ENCODE measurements at places on chromosomes 3 and 15.

- no peak for DNase-seq
Measured at GRCh38 chr15:65055201-65055870, 10.1 kb downstream of the SLC51B start.

DNA sequence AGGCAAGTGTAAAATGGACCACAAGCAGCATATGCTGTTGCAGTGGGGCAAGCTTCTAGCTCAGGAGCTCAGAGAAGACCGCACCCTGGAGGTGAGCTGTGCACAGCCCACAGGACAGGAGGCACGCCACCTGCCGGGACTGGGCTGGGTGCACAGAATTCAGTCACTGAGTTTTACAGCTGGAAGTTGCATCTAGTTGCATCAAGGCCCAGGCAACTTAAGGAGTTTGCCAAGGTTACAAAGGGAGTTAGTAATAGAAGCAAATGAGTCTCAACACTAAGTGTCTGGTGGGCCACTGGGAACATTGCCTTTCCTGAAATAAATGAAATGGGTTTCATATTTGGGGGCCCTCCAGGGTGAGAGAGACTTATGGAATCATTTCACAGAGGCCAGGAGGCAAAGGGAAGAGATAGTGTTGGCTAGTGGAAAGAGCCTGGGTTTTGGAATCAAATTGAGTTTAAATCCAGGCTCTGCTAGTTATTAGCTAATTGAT lies 36.0 kb upstream of the TIMP4 start:
- DNase-seq = no peak

DNA sequence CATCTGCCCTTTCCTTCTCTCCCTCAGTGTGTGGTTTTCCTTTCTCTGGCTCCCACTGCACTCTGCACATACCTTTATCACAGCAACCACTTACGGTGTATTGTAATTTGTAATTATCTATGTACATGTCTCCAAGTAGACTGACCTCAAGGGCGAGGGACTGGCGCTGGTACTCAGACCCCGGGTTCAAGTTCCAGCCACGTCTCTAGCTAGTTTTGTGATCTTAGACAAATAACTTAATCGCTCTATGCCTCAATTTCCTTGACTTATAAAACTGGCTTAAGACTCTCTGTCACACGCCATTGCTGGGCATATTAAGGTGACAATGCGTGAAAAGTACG lies 607 bp upstream of the SENP2 start:
- DNase-seq = peak; percentile 25

DNA sequence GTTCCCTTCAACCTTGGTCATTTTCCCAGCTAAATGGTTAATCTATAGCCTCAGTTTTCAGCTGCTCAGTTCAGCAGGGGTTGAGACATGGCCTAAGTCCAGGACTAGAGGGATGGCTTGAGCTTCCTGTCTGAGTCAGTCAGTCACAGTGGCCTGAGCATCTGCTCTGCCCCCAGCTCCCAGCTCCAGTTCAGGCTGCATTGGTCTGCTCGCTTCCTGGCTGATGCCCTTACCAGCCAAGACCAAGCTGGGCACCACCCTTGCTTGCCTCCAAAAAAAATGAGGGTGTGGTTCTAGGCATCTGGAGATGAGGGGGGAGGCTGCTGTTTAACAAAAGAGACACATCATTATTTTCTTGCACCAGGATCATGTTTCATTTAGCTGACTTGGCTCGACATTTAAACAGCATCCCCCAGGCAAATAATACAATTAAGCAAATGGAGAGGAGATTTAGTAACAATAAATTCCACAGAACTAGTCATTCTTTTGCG lies 70.7 kb downstream of the WNT5A start:
- DNase-seq = no peak

DNA sequence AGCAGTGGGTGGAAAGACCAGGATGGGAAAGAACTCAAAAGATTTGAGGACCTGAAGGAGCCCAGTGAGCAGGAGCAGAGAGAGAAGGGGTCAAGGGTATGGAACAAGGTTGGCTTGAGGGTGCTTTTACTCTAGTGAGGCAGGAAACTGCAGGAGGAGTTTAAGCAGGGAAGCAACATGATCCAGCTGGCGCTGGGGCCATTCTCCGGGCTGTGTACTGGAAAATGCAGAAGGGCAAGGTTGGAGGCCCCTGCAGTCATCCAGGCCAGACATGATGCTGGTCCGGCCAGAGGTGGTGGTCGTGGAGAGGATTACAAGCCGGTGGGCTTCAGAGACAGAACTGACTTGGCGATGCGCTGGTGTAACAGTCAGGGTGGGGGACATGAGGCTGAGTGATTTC lies 81.8 kb downstream of the LSM3 start:
- DNase-seq = no peak

DNA sequence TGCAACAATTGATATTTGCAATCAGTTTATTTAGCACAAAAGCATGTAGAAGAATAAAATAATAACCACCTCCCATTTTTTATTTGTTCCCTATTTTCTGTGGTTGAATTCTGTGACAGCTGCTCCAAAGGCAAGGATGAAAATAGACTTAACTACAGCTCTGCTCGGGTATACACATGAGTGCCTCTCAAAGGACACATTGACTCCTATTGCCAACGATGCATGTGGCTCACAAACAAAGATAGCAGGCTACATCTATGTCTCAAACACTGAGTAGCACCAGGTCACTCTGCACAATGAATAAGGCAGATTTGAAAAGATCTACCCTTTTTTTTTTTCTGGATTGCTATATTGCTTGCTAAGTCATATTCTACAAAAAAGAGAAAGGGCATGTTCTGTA lies 612.9 kb downstream of the ROBO1 start:
- DNase-seq = no peak

DNA sequence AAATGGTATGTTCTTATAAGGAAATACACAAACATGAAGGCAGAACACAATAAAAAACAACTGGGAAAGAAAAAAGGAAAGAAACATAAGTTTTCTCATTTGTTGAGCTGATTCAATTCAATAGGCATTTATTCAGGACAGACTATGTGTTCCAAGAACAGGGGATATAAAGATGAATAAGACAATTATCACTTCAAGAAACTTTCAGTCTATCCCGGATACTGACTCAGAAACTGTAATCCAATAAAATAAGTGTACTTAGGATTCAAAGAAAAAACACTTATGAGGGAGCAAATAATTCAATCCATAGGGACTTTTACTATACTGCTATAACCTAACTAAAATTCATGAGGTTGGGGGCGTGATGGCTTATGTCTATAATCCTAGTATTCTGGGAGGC lies 3.5 kb upstream of the POPDC2 start:
- no peak for DNase-seq

GRCh38 chr3:52983336-52983807 lies 62.5 kb downstream of the SFMBT1 start:
- peak; percentile 60 for DNase-seq

DNA sequence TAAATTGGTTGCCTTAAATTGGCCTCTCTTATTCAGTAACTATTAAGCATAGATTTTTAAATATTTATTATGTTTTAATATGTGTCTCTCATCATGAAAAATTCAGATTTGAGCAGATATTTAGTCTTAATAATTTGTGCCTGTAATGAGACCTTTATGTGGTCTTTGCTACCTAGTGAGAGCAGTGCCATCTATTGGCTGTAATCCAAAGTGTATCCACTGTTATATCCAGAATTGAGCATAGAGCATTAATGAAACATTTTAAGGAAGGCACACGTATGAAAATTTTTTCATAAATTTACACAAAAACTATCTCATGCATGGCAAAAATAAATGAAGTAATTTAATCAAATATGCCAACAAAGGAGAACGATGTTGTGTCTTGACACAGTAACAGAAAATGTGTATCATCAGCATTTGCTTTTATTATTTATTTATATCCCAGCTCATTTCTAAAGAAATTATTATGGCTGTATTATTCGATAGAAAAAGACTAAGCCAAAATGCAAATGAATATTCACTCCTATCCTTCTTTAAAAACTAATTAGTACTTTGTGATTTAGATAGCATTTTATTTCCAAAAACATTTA lies 203.5 kb downstream of the RSRC1 start:
- no peak for DNase-seq

DNA sequence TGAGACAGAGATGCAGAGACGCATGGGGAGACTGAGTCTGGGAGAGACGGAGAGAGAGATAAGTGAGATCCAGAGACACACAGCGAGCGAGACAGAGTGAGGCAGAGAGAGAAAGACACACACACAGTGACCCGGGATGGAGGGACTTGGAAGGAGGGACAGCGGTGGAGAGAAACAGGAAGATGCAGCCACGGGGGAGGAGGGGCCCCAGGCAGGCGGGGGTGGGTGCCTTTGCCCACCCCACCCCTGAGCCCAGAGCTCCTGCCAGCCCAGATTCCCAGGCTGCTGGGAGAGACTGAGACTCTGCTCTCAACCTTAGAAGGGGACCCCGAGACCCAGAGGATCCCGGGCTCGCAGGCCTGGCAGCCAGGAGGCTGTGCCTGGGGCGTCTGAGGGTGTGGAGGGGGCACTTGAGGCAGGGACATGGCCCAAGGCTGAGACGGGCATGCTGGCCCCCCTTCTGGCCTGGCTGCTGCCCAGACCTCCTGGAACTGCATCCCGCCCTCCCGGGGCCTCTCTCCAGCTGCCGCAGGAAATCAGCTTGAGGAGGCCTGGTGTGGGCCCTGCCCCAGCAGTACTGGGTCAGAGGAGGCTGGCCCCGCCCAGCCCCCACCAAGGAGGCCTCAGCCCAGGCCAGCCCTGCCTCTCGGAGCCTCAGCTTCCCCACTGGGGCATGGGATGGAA lies 18.1 kb downstream of the H1-8 start:
- DNase-seq = no peak

DNA sequence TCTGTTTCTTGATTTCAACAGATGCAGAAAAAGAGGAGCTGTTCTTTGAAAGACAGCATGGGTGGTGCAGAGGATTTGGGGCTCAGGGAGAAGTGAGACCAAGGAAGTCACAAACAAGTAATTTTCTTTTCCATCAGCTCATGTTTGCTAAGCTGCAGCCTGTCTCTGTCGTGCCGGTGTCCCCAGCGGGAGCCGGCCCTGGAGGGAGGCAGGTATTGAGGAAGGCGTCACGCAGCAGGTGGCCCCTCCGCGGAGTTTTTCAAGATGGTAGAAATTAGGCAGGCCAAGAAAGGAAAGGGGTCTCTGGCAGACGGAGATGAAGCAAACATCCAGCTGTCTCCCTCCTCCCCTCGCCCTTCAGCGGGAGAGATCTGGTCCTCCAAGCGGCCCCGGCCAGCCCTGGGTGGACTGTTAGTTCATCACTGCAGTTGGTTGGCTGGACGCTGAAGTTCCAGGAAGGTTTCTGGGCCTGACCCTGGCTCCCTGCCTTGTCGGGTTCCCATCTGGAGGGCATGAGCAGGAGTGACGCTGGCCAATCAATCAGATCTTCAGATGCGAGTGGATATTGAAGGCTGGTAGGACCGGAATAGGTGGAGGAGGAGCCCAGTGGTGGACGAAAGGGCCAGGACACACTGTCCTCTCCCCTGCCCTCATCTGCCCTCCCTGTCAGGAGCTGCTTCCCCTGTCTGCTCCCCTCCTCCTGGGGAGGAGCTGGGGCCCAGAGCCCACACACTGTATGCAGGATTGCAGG lies 27.7 kb upstream of the MUC4 start:
- no peak for DNase-seq

DNA sequence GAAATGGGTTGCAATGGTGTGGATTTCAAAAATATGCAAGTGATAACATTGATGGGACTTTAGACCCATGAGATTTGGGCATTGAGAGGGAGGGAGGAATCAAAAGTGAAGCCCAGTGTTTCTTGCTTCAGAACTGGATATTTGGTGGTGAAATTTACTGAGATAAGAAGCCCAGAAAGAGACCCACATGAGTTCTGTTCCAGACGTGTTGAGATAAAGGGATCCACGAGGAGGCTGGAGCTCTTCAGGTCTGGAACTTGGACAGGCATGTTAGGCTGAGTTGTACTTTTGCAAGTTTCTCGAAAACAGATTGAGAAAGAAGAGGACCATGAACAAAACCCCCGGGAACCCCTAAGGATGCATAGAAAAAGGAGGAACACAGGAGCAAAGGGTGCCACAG lies 290.2 kb downstream of the MEX3B start:
- DNase-seq = no peak
